ENCODE measurements at places on chromosomes 1 and 21. TPM values are rescaled to one million over a fixed set of nuclear protein-coding genes. Genes with fewer than 3 reads are reported as not detected.

The SRSF10 gene
- 73.9 TPM for total RNA-seq

The HHIPL2 gene
- not detected for total RNA-seq

The OPRD1 gene
- not detected for total RNA-seq

The INKA2 gene
- 7.3 TPM for total RNA-seq

The SLAMF7 gene
- total RNA-seq: 2.7 TPM

The GJA9 gene
- total RNA-seq: not detected

The MTX1 gene
- 21.7 TPM for total RNA-seq

DNA sequence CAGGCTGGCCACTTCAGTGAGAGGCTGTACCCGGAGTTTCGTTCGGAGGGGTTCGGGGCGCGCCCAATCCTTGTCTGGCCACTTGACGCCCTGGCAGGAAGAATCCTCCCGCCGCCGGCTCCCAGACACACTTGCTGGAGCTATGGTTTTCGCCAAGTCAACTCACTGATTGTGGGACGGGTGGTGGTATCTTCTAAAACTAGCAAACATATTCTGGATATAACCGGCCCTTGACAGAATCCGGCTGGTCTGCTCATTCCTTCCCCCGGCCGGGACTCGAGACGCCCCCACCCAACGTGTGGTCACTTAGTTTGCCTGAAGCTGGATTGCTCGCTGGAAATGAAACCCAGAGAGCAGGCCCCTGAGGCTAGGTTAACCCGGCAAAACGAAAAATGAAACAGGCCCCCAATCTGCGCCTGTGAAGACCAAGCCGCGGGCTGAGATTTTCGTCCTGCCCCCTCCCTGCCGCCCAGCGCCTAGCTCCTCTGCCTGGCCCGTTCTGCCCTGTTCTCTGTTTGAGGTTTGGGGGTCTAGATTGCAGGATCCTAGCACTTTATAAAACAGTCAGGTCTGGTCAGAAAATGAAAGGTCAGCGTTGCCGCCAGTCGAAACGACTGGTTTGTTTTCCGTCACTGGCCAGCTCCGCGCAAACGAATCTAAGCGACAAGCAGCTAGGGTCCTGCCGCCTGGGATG lies 4.6 kb downstream of the GFI1 start:
- no peaks in the 10 kb centered on the region for H3K36me3 ChIP-seq
- no peak for DNase-seq
- H3K27ac ChIP-seq: no peak overlapping the region
- peaks cover 42% of the 10 kb centered on the region for H3K4me1 ChIP-seq
- no peaks in the 10 kb centered on the region for H3K27me3 ChIP-seq

GRCh38 chr1:56289260-56289659 lies 290.1 kb downstream of the PLPP3 start:
- H3K4me1 ChIP-seq: no peaks in the 10 kb centered on the region
- H3K36me3 ChIP-seq: no peaks in the 10 kb centered on the region
- no peaks in the 10 kb centered on the region for H3K27me3 ChIP-seq
- no peak for DNase-seq

- no peaks in the 10 kb centered on the region for H3K4me1 ChIP-seq
- H3K4me3 ChIP-seq: no peak overlapping the region
- DNase-seq: no peak
- H3K27me3 ChIP-seq: no peaks in the 10 kb centered on the region
- H3K36me3 ChIP-seq: no peaks in the 10 kb centered on the region
Observed at GRCh38 chr1:65289449-65289848, 19.9 kb upstream of the DNAJC6 start.

GRCh38 chr1:40153073-40153770 lies 8.0 kb upstream of the RLF start:
- H3K4me1 ChIP-seq: no peaks in the 10 kb centered on the region
- DNase-seq: no peak
- H3K4me3 ChIP-seq: no peak overlapping the region
- no peak overlapping the region for H3K27ac ChIP-seq
- H3K27me3 ChIP-seq: no peaks in the 10 kb centered on the region

GRCh38 chr1:217188280-217189237 lies 442.3 kb downstream of the GPATCH2 start:
- H3K36me3 ChIP-seq: no peaks in the 10 kb centered on the region
- no peak overlapping the region for H3K27ac ChIP-seq
- H3K4me3 ChIP-seq: no peak overlapping the region

GRCh38 chr21:37176716-37177115 lies 90.4 kb downstream of the VPS26C start:
- no peak overlapping the region for H3K4me3 ChIP-seq

- DNase-seq: no peak
- H3K4me3 ChIP-seq: no peak overlapping the region
- no peaks in the 10 kb centered on the region for H3K4me1 ChIP-seq
- H3K27me3 ChIP-seq: no peaks in the 10 kb centered on the region
- no peak overlapping the region for H3K27ac ChIP-seq
- H3K36me3 ChIP-seq: no peaks in the 10 kb centered on the region
Observed at GRCh38 chr1:160437432-160438316, 37.3 kb downstream of the VANGL2 start.

DNA sequence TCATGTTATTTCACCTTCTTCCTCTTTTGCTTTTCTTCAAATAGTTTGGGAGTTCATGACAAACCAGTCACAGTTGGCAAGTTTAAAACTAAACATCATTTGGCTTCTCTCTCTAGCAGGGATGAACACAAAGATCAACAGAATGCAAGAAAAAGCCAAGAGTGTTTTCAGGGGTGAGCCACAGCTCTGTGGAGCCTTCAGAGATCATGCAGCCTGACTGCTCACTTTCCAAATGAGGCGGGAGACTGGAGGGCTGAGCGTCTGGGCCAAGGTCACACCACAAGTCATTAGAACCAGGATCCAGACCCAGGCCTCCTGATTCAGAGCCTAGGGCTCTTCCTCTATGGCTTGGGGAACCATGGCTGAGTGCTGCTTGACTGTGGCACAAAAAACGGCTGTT lies 2.7 kb downstream of the DPT start:
- H3K27me3 ChIP-seq: no peaks in the 10 kb centered on the region
- peaks cover 17% of the 10 kb centered on the region for H3K4me1 ChIP-seq
- DNase-seq: no peak
- H3K36me3 ChIP-seq: no peaks in the 10 kb centered on the region

DNA sequence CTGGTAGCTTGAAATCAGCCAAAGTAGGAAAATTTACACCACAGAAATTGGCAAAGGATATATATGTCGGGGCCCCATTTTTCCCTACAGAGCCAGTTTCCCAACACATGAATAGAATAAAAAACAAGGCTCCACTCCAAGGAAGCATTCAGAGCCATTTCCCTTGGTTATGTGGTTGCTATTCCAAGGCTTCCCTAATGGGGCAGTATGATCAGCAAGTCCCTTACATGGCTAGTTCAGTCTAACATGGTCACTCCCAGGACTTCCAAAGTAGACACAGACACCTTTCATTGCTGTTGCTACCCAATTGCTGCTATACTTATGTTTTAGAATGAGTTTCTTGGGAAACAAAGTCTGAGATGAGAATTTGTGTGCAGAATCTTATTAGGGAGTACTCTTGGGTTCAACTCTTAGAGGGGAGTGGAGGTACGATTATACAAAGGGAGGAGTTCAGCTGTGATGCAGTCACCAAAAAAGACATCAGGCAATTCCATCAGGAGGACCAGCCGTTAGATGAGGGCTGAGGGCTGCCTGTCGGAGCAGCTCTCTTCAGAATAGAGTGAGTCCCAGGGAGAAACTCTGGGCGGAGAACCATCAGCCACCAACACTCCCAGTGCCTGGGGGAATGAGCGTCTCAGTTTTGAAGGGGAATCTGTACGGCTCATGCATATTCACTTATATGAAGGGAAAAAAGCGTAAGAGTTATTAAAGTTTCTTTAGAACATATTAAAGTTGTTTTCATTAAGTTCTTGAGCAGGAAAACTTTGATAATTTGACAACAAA lies 92.9 kb downstream of the C21orf91 start:
- no peaks in the 10 kb centered on the region for H3K27me3 ChIP-seq
- no peaks in the 10 kb centered on the region for H3K4me1 ChIP-seq
- DNase-seq: no peak
- H3K4me3 ChIP-seq: no peak overlapping the region
- H3K36me3 ChIP-seq: no peaks in the 10 kb centered on the region

DNA sequence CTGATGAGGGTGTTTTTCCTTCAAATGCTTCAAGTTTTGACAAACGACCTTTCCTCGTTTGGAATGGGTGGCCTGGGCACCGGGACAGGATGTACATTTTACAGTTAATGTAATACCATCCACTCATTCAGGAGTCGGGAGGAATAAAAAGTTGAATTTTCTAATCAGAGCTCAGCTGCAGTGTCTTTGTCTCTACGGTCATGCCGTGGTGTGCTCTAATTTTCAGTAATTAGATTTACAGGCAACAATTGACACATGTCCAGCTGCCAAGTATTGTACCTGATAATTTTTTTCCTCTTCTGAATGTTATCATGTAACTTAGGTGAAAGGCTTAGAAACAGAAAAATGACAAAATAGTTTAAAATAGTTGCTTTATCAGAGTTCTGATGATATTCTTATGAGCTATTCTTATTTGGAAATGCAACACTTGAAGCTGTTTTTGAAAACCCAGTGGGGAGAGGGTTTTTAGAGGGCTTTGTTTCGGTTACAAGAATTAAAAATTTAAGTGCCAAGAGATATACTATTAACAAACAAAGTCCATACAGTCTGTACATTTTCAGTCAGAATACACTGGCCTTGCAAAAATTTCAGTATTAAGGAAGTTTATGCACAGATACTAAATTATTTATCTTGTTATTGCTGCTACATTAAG lies 1.0 kb downstream of the CDKN2C start:
- no peaks in the 10 kb centered on the region for H3K36me3 ChIP-seq
- peak overlapping the region; percentile 86 for H3K4me3 ChIP-seq
- H3K4me1 ChIP-seq: peaks cover 14% of the 10 kb centered on the region

GRCh38 chr1:16150508-16150907 lies 5.4 kb downstream of the EPHA2 start:
- peaks cover 6% of the 10 kb centered on the region for H3K36me3 ChIP-seq
- H3K27ac ChIP-seq: peak overlapping the region; percentile 43
- H3K4me3 ChIP-seq: no peak overlapping the region
- DNase-seq: no peak
- H3K27me3 ChIP-seq: no peaks in the 10 kb centered on the region

- DNase-seq: no peak
- H3K27me3 ChIP-seq: no peaks in the 10 kb centered on the region
- no peak overlapping the region for H3K27ac ChIP-seq
- H3K36me3 ChIP-seq: no peaks in the 10 kb centered on the region
- H3K4me1 ChIP-seq: no peaks in the 10 kb centered on the region
- no peak overlapping the region for H3K4me3 ChIP-seq
Observed at GRCh38 chr1:223150443-223150842, 7.4 kb upstream of the TLR5 start.

GRCh38 chr1:40057310-40058030 lies 16.9 kb downstream of the CAP1 start:
- no peaks in the 10 kb centered on the region for H3K27me3 ChIP-seq
- DNase-seq: no peak
- H3K4me1 ChIP-seq: peaks cover 79% of the 10 kb centered on the region
- no peak overlapping the region for H3K27ac ChIP-seq
- peaks cover 25% of the 10 kb centered on the region for H3K36me3 ChIP-seq
- peak overlapping the region; percentile 11 for H3K4me3 ChIP-seq

DNA sequence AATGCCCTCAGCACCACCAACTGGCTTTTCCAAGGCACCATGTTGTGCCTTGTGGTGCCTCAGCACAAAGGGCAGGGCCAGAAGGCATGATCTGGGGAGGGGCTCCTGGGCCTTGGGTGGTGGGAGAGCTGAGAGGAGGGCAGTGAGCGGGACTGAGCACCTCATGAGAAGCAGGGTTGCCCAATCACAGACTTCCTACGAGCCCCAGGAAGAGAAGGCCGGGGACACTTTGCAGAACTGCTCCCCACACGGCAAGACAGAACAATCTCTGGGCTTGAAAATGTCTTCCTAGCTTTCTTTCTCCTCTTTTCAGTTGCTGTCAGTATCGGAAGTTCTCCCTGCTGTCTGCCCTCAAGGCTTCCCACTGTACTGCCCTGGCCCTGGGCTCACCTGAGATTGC lies 6.8 kb downstream of the KCNJ10 start:
- H3K36me3 ChIP-seq: no peaks in the 10 kb centered on the region
- no peaks in the 10 kb centered on the region for H3K4me1 ChIP-seq

DNA sequence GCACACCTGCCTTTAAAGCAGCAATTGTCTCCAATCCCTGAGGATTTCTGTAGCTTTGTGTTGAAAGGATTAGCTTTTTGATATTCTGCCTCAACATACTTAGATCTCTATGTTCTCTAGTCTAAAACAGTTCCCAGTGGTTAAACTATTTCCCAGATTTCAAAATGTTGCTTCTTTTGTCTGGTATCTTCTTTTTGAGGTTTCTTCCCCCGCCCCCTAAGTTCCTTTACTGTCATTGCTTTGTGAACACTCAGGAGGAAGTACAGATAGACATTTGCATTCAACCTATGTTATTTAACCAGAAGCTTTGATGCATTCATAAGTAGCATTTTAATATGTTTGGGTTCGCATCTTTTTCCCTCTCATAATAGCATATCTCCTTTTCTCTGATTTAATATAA lies 33.5 kb downstream of the CYYR1 start:
- H3K27ac ChIP-seq: no peak overlapping the region
- no peak overlapping the region for H3K4me3 ChIP-seq
- no peaks in the 10 kb centered on the region for H3K27me3 ChIP-seq
- no peaks in the 10 kb centered on the region for H3K4me1 ChIP-seq

DNA sequence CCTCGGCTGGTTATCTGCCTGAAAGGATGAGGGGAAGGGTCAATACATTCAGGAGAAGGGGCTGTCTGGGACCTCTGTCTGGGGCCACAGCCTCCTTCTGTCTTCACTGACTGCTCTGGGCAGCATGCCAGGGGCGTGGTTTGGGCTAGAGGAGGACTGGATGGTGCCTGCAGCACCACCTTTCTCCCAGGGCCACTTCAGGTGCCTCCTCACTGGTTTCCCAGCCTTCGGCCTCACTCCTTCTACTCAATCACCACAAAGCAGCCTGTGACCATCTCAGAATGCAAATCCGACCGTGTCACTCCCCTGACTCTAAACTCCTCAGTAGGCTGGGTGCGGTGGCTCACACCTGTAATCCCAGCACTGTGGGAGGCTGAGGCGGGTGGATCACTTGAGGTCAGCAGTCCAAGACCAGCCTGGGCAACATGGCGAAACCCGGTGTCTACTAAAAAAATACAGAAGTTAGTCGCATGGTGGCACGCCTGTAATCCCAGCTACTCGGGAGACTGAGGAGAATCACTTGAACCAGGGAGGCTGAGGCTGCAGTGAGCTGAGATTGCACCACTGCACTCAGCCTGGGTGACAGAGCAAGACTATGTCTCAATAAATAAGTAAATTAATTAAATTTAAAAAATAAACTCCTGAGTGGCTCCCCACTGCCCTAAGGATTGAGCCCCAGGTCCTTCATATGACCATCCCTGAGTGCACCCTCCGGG lies 50.1 kb upstream of the ECE1 start:
- DNase-seq: no peak
- H3K27me3 ChIP-seq: no peaks in the 10 kb centered on the region
- peaks cover 64% of the 10 kb centered on the region for H3K4me1 ChIP-seq
- no peaks in the 10 kb centered on the region for H3K36me3 ChIP-seq
- no peak overlapping the region for H3K4me3 ChIP-seq
- H3K27ac ChIP-seq: peak overlapping the region; percentile 98

GRCh38 chr1:68725001-68725752 lies 228.3 kb upstream of the DEPDC1 start:
- no peaks in the 10 kb centered on the region for H3K36me3 ChIP-seq
- no peak for DNase-seq
- no peaks in the 10 kb centered on the region for H3K27me3 ChIP-seq

Data from thoracic aorta (tissue), 2 donors.